ENCODE measurements at places on chromosomes 12 and 14. TPM values are rescaled to one million over a fixed set of nuclear protein-coding genes. Genes with fewer than 3 reads are reported as not detected.

The SLC22A17 gene
- 5.0 TPM for total RNA-seq

The SBNO1 gene
- total RNA-seq = 52.8 TPM

GRCh38 chr12:99915251-99916082, 69.3 kb downstream of the ANKS1B start:
- DNase-seq = no peak

The TMEM119 gene
- 0.12 TPM for total RNA-seq

- peak; percentile 72 for DNase-seq
Measured at GRCh38 chr12:131710464-131711457, at the start of gene SFSWAP. SFSWAP (plus strand) TSS chr12:131711090; CDS start chr12:131711230, 140 bp downstream.

The ANKRD33 gene
- not detected for total RNA-seq

- DNase-seq = peak; percentile 64
Measured at GRCh38 chr14:61662437-61663311, 32.6 kb upstream of the HIF1A start.

The SLCO1C1 gene
- total RNA-seq = not detected

The GLIPR1L1 gene
- not detected for total RNA-seq

DNA sequence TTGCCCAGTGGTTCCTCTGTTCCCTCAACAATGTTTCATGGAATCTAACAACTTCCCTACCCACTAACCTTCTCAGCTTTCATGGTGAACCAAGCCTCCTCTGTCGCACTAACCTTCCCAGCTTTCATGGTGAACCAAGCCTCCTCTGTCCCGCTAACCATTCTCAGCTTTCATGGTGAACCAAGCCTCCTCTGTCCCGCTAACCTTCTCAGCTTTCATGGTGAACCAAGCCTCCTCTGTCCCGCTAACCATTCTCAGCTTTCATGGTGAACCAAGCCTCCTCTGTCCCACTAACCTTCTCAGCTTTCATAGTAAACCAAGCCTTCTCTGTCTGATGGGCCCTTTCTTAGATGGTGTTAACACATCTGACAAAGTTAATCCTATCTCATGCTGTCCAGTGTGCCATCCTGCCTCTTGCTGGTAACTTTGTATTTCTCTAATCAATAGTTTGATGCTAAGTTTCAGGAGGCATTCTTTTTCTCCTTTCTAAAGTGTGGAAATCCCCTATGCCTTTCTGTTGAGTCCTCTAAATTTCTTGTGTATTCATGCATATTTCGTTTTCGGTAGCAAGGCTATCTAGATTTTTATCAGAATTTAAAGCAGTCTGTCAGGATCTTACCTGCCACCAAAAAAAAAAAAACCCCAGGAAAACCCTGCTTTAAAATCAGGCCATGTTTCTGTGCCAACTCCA, 26.8 kb upstream of the KCNK13 start:
- DNase-seq = no peak

DNA sequence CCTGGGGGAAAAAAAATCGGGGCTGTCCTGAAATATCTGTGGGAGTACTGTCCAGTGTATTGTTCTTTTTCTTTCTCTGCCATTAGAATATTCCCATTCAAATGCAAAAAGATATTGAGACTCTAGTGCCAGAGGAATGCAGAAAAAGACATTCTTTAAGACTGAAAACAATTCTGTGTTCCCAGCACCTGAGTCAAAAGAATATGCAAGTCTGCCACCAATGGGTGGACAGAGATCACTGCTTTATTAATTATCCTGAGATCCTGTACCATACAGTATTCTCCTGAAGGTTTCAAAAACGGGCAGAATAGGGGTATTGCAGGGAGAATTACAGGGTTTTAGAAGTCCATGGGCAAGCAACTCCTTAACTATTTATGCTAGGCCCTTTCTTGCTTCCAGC, 361.8 kb downstream of the C12orf50 start:
- no peak for DNase-seq

DNA sequence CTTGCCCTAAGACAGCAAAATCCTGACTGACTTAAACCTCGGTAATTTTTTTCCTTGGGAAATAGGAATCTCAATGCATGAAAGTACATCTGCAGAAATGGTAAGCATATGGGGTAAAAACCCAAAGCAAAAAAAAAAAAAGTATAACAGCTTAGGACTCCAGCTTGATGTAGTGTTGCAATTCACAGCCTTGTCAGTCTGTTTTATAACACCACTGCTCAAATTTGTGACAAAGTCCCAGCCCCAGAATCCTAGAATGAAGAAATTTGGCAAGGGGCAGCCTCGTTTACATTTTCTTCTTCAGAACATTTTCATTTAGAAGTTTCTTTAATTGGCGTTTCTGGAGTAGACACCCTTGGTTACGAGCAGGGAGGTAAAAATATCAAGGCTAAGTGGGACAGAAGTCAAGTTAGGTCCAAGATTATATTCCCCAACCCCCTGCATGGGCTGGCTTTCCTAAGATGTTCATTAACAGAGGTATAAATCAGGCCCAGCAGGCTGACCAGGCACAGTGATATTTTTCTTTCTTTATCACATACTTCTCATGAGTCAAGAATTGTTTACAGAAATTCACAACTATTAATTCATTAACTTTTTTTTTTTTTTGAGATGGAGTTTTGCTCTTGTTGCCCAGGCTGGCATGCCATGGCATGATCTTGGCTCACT, 424.0 kb downstream of the RMST start:
- DNase-seq = no peak

The ACRBP gene
- 0.83 TPM for total RNA-seq

The PELI2 gene
- total RNA-seq = 4.4 TPM

The PIWIL1 gene
- not detected for total RNA-seq

The WSCD2 gene
- total RNA-seq = not detected

DNA sequence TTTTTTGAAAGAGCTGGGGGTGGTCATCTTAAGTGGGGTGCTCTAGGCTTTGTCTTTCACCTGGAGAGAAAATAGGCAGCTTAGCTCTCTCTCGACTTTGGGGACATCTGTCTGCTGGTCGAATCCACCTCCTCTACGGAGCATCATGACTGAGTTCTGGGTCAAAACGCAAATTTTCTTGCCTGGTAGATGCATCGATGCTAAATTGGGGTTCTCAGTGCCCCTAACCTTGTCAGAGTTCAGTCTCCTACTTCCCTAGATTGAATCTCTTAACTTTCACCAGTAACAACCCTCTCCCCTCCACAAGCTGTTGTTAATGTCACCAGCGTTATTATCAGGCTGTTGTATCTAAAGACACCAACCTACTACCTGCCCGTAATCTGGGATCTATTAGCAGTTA, 682 bp downstream of the FLRT2 start:
- DNase-seq = no peak

The DICER1 gene
- 87.2 TPM for total RNA-seq

The NANOG gene
- total RNA-seq = not detected

DNA sequence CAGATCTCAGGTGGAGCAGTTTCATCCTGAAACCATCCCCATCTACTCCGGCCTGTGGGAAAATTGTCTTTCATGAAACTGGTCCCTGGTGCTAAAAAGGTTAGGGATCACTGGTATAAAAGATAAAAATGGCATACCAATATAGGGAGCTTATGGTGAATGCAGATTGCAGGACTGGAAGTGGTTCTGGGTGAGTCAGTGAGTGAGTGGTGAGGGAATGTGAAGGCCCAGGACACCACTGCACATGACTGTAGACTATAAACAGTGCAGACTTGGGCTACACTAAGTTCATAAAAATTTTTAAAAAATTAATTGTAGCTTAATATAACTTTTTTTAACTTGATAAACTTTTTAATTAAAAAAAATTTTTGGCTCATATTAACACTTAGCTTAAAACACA, 67.0 kb upstream of the RD3L start:
- no peak for DNase-seq

DNA sequence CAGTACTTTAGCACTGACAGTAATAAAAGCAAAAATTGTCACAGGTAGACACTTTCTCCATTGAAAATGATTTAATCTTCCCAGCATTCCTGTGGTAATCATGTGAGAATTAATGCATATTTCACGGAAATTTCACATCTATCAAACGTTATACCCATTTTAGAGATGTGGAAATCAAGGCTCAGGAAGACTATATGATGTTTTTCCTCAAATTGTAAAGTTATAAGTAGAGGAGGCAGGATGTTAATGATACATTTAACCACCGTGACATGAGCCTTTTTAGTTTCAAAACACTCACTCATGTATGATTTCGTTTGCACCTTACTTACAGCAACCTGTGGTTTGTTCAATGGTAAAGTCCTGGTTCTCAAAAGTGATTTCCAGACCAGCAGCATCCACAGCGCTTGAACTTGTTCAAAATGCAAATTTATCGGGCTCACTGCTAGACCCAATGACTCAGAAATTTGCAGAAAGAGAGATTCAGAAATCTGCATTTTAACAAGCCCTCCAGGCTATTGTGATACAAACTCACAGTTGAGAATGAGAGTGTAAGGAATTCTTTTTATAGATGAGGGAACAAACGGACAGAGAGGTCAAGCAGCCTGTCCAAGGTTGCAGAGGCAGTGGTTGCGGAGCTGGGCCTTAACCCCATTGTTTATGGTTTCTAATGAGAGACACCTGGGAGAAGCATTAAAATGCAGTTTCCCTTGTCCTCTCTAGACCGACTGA, 654.8 kb upstream of the TBX3 start:
- no peak for DNase-seq

DNA sequence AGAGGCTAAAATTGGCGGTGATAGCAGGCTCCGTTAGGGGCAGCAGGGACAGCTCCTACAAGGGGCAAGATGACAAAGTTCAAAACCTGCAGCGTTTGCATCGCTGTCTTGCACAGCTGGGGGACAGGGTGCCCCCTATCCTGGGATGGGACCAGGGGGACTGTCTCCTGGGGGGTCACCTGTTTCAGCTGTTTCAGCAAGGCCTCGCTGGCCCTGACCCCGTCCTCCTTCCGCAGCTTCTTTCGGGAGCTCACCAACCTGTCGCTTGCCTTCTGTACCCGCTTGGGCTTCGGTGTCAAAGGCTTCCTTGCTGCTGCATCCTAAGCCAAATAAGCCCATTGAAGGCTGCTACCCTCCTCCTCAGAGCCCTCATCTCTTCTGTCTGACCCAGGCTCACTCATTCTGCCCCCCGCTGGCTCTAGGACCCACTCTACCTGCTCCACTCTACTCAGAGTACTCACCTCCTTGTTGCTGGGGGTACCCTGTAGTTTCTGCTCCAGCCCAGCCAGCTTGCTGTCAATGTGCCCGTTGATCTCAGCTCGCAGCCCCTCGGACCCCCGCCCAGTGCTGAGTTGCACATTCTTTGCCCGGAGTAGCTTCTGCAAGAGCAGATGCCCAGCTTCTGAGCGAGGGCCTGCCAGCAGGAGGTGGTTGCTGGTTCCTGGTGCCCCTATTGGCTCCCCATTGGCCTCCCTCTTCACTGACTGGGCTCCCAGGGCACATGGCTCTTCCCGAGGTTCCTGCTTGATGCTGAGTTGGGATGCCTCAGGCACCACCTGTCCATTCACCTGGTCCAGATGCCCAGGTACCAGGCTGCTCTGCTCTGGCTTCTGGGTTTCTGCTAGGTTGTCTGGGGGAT, 12.4 kb upstream of the PRKAG1 start:
- DNase-seq = no peak

DNA sequence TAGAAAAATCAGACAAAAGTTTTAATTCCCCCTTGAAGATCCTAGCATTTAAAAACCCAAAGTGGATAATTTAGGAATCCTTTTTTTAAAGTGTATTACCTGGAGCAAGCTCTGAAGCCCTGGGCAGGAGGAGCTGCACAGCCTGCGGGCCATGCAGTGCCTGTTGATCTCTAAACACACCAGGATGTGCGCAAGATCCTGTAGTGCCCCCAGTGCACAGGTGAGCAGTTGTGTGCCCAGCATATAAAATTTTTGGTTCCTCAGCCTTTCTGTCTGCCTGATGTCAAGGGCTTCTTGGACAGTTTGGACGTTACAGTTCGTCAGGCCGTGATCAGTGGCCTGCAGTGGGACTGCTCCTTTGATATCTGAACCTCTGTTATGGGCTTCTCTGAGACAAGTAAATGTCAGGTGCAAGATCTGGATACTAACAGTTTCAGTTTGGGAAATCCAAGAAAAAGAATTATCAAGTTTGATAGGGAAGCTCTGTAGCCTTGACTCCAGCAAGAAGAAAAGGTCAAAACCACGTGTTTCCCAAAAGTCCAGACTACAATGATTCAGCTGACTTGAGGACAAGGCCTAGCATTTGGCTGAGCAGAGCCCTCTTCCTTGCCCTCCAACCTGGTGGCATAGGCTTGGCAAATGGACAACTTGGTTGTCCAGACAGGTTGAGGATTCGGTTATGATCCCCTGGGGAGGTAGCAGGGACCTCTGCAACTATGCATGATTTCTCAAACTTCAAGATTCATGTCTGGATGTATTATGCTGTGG, 1.0 kb downstream of the ATXN7L3B start:
- DNase-seq = peak; percentile 21

- no peak for DNase-seq
Measured at GRCh38 chr12:41476499-41477439, 288.6 kb downstream of the PDZRN4 start.

The ARHGAP9 gene
- 102 TPM for total RNA-seq

GRCh38 chr14:21874946-21875345, 201.3 kb upstream of the OR4E1 start:
- DNase-seq = no peak

The IAPP gene
- not detected for total RNA-seq

The CEBPE gene
- not detected for total RNA-seq

DNA sequence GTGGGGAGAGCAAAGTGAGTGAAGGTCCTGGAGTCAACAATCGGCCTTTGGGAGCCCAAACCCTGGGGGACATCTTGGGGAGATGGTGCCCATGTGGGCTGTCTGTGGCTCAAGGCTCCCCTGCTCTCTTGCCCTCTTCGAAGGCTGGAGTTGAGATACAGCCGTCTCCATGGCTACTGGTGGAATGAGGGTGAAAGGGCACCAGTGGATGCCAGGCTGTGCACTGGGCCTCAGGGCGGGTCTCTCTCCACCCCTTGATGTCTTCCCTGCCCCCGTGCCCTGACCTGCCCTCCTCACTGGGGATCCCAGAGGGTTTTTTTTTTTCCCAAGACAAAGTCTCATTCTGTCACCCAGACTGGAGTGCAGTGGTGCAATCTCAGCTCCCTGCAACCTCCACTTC, 2.0 kb upstream of the ANKRD9 start:
- no peak for DNase-seq

The TOX4 gene
- 86.6 TPM for total RNA-seq

GRCh38 chr14:29757711-29758233, 169.9 kb downstream of the PRKD1 start:
- DNase-seq = no peak

DNA sequence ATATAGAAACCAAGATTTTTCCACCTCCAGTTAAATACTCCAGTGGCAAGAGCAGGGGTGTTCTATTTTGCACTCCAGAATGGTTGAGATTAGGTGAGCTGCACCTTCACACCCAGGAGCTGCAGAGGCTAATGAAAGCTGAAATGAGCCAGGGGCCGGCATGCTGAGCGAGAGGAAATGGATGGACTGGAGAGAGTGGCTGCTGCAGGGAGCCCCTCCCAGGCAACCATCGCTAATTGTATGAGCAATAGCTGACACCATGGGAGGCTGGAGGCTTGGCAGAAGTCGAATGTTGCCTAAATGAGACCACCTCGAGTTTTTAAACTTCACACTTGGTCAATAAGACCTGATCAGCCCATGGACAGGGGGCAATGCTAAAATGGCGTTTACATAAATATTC, 301.8 kb upstream of the TMPO start:
- DNase-seq = no peak

- no peak for DNase-seq
Measured at GRCh38 chr14:105485739-105486162, 935 bp upstream of the CRIP1 start.

Measured in activated T-helper 1 cell treated with anti-CD3 and anti-CD28 coated beads, Interleukin-12 subunit alpha, Interleukin-12 subunit beta, Interleukin-2, Interleukin-4 antibody, amounts not matched to agents 30 ng/mL and 10 ng/mL and 1 ng/mL, durations not matched to agents 14 hours and 24 hours and 36 hours (primary cell).